Stimulated activated CD4-positive, alpha-beta T cell treated with anti-CD3 and anti-CD28 coated beads, Interleukin-12 subunit alpha, Interleukin-12 subunit beta, amount 100 ng/mL, for 24 hours (primary cell): ENCODE measurements at places on chromosomes 3 and 15.

- no peak for DNase-seq
These were observed 54.5 kb downstream of the ALDH1A2 start for GRCh38 chr15:58010983-58011382.

- DNase-seq: no peak
These were observed 293.7 kb upstream of the TRIM42 start for GRCh38 chr3:140384028-140384771.

- DNase-seq: no peak
These were observed 23.6 kb upstream of the BCL2A1 start for GRCh38 chr15:79994615-79995014.

DNA sequence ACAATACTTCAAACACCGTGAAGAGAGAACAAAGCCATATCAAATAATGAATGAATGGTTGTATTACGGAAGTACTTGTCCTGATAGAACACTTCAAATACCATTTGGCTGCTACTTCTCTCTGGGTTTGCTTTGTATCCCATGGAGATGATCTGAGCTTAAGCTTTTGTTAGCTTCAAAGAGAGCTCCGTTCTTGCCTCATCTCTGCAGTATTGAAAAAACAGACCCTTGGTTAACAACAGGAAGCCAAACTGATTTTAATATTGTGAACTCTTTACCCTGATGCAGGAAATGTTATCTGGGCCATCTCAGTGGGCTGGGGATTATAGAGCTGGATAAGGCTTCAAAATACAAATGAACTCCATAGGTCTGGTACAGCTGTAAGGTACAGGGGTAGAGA, 101.0 kb downstream of the CHL1 start:
- no peak for DNase-seq

DNA sequence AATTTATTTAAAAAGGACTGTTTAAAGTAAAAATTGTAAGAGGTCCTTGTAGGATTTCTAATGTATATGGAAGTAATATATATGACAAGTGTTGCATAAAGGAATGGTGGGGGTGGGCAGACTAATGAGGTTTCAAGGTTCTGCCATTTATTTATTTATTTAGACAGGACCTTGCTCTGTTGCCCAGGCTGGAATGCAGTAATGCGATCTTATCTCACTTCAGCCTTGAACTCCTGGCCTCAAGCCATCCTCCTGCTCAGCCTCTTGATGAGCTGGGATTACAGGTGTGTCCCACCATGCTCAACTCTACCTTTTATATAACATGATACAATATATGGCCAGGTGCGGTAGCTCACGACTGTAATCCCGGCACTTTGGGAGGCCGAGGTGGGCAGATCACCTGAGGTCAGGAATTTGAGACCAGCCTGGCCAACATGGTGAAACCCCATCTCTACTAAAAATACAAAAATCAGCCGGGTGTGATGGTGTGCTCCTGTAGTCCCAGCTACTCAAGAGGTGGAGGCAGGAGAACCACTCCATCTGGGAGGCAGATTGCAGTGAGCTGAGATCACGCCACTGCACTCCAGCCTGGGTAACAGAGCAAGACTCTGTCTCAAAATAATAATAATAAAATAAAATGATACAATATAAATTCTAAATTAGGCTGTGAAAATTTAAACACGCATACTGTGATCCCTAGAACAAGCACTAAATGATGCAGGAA, 33.8 kb upstream of the IGF2BP2 start:
- no peak for DNase-seq
